ENCODE measurements at places on chromosomes 2 and 18. TPM values are rescaled to one million over a fixed set of nuclear protein-coding genes. Genes with fewer than 3 reads are reported as not detected.

CD8B2 gene
- polyA plus RNA-seq = 0.04 TPM

- no peak for DNase-seq
These were observed 114.8 kb upstream of the CDC42EP3 start for GRCh38 chr2:37786191-37786698.

NLRC4 gene
- polyA plus RNA-seq = 12.0 TPM

- no peak for DNase-seq
These were observed 147.0 kb downstream of the VAPA start for GRCh38 chr18:10060841-10061240.

DNA sequence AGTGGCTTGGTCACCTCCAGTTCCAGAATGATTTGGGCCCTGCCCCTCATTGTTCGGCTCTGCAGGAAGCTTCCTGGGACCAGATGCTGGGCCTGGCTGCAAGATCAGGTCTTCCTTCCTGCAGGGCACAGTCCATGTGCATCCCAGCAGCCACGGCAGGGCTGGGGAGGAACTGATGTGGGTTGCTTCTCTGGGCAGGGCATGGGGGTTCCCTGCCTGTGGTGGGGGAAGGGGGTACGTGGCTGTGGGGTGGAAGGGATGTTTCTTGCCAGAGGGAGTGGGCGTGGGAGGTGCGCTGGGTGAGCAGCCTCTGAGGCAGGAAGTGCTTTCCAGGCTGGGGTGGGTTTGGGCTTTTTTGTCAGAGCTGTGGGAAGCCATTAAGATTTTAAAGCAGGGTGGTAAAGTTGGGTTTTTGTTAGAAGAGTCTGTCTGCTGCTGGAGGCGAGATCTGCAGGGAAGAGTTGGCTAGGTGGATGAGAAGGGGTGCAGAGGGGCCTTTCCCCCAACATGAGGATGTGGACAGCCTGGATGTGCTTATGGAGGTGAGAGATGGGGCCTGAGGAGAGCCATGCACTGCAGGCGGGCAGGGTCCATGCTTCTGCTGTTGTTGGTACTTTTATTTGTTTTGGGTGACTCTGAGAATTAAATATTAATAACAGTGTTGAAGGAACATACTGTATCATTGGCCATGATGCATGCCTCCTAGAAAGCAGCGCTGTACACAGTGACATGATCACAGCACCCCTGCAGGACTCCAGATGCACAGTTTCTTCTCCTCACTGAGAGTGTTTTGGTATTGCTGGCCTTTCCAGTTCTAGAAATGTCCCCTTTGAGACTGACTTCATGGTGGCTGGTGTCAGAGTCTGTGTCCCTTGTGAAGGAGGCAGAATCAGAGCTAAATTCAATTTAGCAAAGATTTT lies 45.3 kb downstream of the DGKD start:
- no peak for DNase-seq

DNA sequence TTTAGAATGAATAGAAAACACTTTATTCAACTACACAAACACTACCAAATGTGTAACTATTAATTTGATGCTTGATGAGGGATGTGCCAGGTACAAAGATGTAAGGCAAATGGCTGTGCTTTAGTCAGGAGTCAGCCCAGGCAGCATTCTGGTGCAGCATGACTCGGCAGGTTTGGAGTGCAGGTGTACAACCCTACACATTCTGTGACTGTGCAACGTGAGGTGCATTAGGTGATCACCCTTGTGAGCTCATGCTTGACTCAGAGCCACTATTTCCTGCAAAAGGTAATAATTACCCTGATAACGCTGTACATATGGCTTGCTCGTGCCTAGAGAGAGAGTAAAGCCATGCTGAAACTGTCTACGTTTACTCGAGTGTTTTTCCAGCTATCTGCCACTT lies 288.7 kb upstream of the DSEL start:
- DNase-seq = no peak

- no peak for DNase-seq
These were observed 119.3 kb upstream of the RBBP8 start for GRCh38 chr18:22813648-22814328.

GRCh38 chr2:10654069-10654468 lies 35.7 kb downstream of the NOL10 start:
- no peak for DNase-seq

DNA sequence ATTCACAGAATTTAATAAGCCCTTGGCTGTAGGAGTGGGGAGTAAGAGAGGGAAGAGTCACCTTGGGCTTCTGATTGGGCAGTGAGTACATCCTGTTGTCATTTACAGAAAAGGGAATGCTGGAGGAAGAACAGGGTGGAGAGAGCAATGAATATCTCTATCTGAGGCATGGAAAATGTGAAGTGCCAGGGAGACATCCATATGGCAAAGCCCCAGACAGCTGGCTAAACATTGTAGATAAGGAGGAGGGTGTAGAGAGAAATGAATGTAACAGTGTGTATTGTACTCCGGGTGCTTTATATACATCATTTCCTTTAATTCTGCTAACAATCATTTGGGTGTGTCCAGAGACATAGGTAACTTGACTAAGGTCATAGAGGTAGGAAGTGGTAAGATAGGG lies 103.5 kb downstream of the UPP2 start:
- no peak for DNase-seq

- DNase-seq = no peak
These were observed 31.6 kb downstream of the SUCLG1 start for GRCh38 chr2:84427235-84428138.

SCN7A gene
- not detected for polyA plus RNA-seq

- DNase-seq = no peak
These were observed 458.0 kb upstream of the ID2 start for GRCh38 chr2:8223695-8224346.

FAP gene
- not detected for polyA plus RNA-seq

DNA sequence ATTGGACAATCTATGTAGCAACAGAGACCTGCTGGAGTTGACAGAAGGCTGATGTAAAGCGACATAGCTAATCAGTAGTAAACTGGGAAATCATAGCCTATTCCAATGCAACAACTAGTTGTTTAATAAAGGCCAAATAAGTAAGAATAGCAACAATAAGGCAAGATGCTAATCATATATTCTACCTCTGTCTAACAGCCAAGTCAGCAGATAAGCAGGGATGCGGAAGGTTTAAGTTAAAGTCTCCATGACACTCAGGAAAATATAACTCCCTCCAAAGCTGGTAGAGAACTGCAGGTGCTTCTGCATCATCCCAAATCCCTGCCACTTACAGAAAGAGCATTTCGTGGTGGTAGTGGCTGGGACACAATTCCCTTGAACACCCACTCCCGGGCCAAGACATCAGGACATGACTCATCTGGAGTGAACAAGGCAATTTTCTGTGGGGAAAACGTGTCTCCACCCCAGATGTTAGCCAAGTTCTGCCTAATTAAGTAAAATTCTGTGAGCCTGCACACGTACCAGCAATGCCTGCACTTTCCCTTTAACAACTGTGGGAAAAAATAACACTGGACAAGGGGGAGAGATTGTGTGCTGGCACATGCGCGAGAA lies 413.6 kb upstream of the ID2 start:
- peak; percentile 18 for DNase-seq

OSR1 gene
- not detected for polyA plus RNA-seq

DNA sequence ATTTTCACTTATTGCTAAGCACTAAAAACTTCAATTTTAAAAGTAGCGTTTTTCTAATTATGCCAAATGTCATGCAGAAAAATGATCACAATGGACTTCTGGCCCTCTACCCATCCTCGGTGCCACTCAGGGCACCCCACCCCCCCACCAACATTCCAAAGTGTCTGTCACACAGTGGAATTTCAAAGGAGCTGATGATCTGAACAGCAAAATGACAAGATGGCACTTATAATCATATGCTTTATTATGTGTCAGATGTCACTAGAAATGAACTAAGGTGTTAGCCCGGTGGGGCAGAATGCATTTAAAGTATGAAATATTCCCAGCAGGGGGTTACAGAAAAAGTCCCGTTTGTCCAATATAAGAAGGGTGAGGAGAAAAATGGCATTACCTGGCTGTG lies 360.7 kb upstream of the RAB12 start:
- no peak for DNase-seq

DNA sequence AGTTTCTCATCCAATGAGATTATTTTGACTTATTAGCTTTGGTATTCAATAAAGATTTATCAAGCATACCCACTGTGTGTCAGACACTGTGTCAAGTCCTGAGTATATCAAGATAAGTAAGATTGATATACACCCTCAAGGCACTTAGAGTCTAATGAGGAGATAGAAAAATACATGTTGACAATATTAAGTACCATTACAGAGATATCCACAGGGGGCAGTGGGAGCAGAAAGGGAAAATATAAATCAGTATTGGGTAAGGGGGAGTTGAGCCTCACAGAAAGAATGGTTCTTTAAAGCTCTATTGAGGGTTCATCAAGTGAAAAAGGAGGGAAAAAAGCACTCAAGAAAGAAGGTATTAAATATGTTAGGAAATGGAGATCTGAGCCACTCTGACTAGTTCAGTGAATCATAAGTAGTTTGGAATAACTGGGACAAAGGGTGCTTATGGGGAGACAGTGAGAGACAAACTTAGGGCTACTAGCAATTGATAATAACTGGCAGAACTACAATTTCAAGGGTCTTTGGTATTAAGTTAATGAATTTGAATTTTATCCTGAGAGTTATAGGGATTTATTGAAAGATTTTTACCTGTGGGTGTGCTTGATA lies 45.5 kb upstream of the SLC8A1 start:
- DNase-seq = no peak

IL36B gene
- not detected for polyA plus RNA-seq

- DNase-seq = no peak
These were observed 5.8 kb upstream of the ANKRD12 start for GRCh38 chr18:9130806-9131205.

DNA sequence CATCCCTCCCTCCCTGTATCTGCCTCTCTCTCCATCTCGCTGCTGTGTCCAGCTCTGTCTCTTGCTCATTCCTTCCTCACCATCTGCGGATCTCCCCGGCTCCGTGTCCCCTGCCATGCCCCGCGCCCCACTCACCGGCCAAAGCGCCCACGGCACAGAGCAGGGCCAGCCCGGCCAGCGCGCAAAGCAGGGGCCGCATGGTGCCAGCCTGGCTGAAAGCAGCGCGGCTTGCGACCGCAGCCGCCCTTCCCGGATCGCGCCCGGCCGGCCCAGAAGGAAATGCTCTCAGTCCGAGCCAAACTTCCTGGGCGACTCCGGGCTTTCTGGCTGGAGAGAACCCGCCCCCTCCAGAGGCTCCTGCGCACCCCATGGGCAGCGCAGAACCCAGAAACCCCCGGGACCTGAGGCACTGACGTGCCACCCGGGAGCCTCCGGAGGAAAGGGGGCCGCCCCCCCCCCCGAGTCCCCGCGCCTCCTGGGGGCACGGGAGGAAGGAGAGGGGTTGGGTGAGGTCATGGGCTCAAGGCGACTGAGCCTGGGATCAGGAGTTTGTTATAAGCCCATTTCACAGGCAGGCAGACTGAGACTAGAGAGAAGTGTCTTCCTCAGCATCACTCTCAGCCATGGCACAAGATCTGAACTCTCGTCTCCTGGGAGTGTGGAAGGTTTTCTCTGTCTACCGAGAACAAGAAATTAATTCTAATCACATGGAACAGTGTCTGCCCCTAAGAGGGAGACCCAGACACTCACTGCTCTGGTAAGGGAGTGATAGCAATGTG lies 45.2 kb upstream of the RAB6C start:
- no peak for DNase-seq

DNA sequence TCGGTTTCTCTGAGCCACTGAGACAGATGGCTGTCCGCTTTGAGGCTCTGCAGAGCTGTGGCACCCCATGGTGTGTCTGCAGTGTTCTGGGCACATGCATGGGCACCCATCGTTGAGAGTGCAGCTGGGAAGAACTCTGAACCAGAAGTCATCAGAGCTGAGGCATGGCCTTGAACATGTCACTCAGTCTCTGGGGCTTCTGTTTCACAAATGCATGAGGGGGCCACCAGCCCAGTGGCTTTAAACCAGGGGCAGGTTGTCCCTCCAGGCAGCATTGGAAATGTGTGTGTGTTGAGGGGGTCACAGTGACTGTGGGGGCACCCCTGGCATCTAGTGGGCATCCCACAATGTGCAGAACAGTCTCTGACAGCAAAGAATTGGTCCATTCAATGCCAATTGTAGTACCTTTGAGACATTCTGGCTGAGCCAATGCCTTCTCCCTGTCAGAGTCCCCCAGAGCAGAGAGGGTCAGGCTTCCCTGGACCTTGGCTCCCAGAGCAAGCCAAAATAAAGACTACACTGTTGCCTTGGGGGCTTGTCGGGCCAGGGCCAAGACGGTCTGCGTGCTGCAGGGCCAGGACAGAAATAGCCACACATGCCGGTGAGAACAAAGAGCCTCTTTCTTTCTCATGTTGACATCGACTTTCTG lies 9.3 kb upstream of the PSMD1 start:
- no peak for DNase-seq

ALLC gene
- not detected for polyA plus RNA-seq

DNA sequence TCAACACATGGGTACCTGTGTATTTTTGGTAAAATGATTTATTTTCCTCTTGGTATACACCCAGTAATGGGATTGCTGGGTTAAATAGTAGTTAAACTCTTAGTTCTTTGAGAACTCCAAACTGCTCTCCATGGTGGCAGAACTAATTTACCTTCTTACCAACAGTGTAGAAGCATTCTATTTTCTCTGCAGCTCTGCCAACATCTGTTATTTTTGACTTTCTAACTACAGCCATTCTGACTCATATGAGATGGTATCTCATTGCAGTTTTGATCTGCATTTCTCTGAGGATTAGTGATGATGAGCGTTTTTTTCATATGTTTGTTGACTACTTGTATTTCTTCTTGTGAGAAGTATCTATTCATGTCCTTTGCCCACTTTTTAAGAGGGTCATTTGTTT lies 180.6 kb downstream of the FSIP2 start:
- no peak for DNase-seq

GRCh38 chr2:150981826-150982225 lies 279.8 kb downstream of the RBM43 start:
- DNase-seq = no peak

DNA sequence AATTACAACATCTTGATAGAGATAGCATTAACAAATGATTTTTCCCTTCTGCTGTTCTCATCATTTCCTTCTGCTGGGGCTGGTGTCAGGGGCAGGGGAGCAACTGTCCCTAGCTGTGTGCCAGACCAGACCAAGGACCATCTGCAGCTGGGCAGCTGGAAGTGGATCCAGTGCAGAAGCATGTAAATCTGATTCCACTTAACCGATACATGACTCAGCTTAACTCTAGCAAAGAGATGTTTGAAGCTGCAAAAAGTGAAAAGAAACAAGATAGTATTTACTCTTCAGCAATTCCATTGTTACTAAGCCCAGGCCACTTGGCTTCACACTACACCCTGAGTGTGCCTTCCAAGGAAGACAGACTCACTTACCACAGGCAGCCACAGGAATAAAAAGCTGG lies 151.1 kb downstream of the GALNT1 start:
- no peak for DNase-seq
